ENCODE measurements at places on chromosomes 11 and 22.

GRCh38 chr11:68010090-68011041 is at the start of gene ALDH3B1:
ALDH3B1 (plus strand) TSS chr11:68010327; CDS start chr11:68015298, 4,971 bp downstream.
- no peak for DNase-seq

DNA sequence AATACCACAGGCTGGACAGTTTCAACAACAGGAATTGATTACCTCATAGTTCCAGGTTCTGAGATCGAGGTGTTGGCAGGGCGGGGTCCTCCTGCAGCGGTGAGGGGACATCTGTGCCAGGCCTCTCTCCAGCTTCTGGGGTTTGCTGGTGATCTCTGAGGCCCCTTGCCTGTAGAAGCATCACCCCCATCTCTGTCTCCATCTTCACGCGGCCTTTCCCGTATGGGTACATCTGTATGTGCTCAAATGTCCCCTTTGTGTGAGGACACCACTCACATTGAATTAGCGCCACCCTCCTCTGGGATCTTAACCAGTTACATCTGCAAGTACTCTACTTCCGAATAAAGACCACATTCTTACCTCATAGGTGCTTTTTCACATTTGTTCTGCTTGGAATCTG is 1029.9 kb downstream of the BRD1 start:
- no peak for DNase-seq

DNA sequence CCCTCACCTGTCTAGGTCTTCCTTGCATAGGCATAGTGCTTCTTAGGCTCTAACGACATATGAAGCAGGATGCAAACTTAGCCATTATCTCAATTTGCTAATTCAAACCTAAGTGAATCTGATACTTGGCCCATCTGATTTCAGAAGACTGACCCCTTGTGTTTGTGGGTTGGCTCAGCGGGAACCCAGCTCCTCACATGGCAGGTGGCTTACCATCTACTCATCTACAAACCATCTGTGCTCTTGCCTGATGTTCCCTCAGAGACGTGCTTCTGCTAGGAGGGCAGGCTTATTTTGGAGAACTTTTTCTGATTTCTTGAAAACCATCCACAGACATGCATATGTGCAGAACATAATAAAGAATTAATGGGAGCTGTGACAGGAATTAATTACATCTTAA is 15.2 kb downstream of the ELMOD1 start:
- DNase-seq, result no peak

DNA sequence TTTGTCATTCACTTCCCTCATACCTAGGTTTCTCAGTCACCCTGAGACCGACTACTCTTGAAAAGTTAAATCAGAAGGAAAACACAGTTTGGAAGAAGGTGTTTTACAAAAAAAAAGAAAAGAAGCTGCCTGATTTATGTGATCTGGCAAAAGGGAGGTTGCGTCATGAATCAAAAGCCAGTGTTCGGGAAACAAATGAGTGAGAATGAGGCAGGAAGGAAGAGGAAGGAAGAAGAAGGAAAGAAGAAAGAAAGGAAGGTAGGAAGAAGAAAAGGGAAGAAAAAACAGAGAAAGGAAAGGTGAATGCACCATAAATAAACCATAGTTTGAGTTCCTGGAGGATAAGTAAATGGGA is 314.6 kb downstream of the BLID start:
- no peak for DNase-seq

DNA sequence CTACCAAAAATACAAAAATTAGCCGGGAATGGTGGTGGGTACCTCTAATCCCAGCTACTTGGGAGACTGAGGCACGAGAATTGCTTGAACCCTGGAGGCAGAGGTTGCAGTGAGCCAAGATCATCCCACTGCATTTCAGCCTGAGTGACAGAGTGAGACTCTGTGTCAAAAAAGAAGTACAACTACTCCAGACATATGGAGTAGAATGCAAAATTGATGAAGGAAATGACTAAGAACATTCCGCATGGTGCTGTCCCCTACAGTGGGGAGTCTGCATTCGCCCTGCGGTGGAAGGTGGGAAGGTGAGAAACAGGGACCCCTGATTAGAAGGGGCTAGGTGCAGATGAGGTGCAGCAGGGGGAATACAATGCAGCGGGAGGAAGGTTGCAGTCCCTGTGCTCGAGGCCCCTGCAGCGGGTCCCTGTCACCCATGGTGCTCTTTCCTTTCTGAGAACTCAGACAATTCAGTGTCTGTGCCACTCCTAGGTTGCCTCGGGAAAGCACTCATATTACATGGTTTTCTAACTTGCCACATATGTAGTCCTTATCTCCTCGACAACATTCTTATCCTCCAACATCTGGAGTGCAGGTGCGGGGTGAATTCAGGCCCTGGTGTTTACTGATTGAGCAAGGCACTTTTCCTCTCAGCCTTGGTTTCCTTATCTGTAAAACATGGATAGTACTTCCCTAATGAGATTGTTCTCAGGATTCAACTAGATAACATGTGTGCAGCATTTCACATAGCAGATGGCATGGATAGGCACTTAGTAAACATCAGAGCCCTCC is 5.2 kb downstream of the POLD4 start:
- DNase-seq, result no peak

GRCh38 chr11:122093731-122094275 is 22.2 kb downstream of the BLID start:
- no peak for DNase-seq

GRCh38 chr11:70699294-70700221 is 301.2 kb downstream of the CTTN start:
- DNase-seq, result no peak

DNA sequence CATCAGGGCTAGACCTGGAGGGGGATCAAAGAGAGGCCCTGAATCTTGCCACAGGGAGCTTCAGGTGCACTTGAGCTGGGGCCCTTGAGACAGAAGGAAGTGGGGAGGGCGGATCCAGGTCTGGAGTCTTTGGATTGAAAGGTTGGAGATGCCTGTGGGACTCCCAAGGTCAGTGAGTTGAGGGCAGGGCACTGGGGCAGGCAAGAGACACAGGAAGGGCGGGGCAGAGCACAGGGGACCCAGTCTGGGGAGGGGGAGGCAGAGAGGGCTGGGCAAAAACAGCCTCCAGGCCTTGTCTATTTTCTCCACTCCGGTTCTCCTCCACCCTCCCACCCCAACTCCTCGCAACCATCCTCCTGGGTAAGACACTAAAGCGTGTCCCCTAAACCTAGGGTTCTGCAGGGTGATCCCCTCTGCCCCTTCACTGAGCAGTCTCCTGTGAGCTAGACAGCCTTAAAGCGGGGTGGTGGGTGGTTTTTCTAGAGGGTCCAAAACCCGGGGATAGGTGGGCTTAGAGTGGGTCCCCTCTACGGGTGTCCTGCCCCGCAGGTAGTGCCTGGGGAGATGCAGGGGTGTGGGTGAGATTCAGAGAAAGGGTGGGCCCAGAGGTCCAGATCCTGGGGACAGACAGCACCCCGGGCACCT is 38.6 kb upstream of the CELSR1 start:
- DNase-seq, result no peak

DNA sequence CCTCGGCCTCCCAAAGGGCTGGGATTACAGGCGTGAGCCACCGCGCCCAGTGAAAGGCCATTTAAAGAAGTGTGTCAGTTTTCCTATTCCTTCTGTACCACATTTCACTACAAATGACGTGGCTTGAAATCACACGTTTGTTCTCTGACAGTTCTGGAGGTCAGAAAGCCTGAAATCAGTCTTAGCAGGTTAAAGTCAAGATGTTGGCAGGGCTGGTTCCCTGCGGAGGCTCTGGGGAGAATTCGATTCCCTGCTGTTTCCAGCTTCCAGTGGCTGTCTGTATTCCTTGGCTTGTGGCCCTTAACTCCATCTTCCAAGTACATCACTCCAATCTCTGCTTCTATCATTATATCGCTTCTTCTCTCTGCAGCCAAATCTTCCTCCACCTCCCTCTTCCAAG is 383.2 kb downstream of the LARGE1 start:
- DNase-seq, result no peak

DNA sequence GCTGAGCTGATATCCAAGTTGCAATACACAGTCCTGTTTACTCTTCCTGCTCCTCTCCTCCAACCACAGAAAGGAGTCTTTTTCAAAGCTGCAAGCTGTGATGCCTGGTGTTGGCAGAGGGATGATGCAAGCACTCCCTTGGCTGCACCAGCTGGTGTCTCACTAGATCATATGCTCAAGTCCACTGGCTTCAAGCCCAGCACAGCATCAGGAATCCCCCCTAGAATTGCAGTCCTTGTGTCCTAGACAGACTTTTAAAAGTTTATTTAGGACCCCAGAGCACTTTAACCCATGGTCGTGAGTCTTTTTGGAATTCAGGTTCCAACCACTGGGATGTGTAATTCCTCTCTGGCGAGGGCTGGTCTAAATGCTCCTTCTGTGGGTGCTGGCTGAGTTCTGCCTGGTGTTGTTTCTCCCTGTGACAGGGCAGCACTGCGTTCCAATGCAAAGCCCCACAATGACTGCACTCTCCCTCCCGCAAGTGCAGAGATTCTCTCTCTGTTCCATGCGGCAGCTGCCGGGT is 1.9 kb upstream of the HEPN1 start:
- DNase-seq, result no peak

DNA sequence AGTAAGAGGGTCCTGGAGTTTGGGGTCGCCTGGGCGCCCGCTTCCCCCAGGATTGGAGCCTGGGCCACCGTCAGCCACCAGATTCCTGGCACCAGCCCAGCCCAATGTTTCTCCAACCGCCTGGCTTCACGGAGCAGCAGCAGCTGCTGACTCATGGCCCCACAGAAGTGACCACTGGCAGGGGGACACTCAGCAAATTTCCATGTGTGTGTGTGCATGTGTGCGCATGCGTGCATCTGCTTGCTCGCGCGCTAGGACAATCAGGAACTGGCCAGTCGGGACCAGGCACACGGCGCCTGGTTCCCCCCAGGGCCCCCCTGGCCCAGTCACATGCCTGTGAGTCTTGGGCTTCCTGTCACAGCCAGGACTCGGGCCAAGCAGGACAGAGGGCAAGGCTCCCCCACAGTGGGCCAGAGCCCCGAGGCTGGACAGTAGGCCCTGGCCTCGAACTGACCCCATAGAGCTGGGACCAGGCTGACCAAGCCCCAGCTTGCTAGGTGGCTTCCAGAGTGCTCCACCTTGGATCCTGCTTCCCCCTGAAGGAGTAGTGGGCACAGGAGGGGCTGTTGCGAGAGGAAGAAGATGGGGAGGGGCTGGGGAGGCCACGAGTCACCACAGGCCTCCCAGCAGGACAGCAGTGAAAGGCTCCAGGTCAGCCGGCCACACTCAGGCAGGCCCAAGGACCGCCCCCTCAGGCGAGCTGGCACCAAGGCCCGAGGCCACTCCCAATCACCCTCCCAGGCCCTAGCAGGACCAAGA is 3.2 kb downstream of the CTSD start:
- DNase-seq, result no peak

DNA sequence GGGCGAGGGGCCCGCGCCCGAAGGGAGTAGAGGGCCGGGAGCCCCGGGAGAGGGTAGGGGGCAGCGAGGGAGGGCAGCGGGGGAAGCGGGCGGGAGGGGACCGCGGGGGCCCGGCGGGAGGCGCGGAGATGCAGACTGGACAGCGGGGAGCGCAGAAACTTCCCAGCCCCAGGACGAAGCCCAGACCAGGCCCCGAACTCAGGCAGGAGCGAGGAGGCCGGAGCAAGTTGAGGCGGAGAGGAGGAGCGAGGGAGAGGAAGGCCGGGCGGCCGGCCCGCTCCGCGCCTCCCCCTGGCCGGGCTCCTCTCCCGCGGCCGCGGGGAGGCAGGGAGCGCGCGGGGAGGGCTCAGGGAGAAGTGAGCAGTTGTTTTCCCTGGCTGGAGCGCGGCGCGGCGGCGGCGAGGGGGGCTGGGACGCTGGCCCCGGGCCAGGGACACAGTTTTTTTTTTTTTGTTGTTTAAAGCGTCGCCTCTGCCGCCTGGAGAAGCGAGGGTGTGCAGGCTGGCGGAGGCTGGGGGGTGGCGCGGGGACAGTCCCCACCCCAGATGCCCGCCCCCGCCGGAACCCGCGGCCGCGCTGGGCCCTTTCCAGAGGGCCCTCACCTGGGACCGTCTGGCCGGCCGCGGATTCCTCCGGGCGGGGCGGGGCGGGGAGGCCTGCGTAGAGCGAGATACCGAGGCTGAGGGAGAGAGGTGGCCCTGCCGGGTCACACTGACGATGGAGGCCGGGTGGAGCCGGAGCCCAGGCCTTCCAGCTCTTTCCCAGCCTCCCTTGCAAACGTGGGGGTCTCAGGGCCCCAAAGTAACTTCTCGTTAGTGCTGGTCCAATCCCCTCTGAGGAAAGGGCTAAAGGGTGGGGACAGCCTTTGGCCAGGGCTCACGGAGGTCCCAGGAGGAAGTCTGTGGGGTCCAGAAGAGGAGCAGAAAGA is at the start of gene LTBP3:
Gene LTBP3, minus strand, starts transcription at position 358 of the 928 bp plus-strand sequence. CDS start 400 bp downstream, outside the sequence.
- no peak for DNase-seq

DNA sequence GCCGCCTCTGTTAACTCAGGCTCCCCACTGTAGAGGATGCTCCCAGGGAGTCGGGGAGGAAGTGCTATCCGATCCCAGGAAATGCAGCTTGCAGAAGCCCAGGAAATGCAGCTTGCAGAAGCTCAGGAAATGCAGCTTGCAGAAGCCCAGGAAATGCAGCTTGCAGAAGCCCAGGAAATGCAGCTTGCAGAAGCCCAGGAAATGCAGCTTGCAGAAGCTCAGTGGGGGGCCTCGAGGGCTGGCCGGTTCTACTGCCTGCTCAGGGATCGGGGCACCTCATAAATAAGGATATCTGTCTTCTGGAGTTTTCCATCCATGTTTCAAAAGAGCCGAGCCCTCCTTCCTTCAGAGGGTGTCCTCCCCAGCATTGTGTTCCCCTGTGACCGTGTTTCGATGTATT is 25.1 kb upstream of the SMIM38 start:
- DNase-seq, result no peak

DNA sequence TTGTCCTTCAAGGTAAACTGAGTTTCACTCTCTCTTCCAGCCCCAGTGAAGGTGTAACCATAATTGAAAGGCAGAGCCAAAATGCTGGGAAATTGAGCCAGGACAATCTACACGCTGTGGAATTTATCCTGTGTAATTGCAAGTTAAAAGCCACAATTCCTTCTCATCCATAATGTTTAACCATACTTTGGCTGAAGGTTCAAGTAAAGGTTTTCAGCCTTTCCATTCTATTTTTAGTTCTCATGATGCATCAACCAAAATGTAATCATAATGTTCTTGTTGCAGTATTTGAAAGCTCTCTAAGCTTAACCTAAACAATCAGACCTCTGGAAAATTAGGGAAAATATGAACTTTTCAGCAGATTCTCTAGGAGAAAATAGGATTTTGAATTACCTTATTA is 14.0 kb upstream of the ARHGAP42 start:
- no peak for DNase-seq

DNA sequence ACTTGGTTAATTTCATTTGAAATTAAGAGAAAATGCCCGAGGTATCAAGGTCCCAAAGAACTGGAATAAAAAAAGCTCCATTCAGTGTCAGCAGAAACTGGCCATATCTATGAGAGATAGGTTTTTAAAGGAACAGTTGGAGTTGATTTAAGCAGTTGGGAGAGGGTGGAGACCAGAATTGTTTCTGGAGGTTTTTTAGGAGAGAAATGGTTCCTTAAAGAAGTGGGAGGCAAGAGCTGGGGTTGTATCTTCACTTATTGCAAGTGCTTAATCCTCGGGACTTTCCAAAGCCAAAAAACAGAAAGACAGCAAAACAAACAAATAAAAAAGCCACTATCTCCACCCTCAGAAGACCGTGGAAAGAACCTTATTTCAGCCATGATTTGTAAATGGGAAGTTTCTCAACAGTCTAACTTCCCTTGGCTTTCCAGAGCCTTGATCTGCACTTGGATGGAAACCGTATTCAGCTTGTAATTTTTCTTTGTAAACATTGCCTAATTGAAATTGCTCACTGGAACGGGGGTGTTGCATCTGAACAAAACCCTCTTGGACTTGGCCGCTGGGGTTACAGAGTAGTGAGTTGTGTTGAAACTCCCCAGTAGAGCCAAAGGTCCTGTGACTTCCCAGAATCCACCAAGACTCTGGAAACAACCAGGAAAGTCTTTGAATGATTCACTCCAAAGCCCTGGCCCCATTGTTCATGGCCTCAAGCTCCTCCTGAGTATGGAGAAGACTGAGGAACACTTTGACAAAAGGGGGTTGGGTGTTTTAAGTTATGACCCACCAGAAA is 115.6 kb downstream of the SLC1A2 start:
- no peak for DNase-seq
